ENCODE measurements at places on chromosomes 4 and X. TPM values are rescaled to one million over a fixed set of nuclear protein-coding genes. Genes with fewer than 3 reads are reported as not detected.
A peak's percentile ranks its signal among the peaks of the same experiment; 100 is the strongest.

- no peak overlapping the region for H3K4me3 ChIP-seq
- no peaks in the 10 kb centered on the region for H3K27me3 ChIP-seq
- no peak for DNase-seq
- no peaks in the 10 kb centered on the region for H3K36me3 ChIP-seq
- no peak overlapping the region for H3K27ac ChIP-seq
- no peaks in the 10 kb centered on the region for H3K4me1 ChIP-seq
Observed at GRCh38 chr4:186015212-186015817, 53.6 kb upstream of the TLR3 start.

DNA sequence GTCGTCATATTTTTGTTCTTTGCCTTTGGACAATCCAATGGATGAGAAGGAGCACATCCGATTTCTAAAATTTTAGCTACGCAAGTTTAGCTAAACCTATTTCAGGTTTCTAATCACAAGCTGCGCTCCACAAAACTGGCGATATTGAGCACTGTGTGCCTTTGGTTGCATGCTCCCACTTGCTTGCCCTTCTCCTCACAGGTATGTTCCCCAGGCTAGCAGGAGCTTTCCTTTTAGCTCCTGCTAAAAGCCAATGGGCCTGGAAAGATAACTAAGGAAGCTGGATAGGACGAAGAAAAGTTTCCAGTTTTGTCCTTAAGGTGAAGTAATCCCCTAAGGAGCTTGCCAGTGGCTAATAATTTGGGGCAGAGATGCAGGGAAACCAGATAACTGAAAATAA, 975.2 kb downstream of the FSTL5 start:
- H3K4me1 ChIP-seq, result no peaks in the 10 kb centered on the region
- H3K27ac ChIP-seq, result no peak overlapping the region
- H3K27me3 ChIP-seq, result no peaks in the 10 kb centered on the region
- H3K36me3 ChIP-seq, result no peaks in the 10 kb centered on the region
- H3K4me3 ChIP-seq, result no peak overlapping the region

GRCh38 chr4:95027905-95028618, 270.3 kb downstream of the BMPR1B start:
- no peaks in the 10 kb centered on the region for H3K4me1 ChIP-seq
- H3K36me3 ChIP-seq, result no peaks in the 10 kb centered on the region

DNA sequence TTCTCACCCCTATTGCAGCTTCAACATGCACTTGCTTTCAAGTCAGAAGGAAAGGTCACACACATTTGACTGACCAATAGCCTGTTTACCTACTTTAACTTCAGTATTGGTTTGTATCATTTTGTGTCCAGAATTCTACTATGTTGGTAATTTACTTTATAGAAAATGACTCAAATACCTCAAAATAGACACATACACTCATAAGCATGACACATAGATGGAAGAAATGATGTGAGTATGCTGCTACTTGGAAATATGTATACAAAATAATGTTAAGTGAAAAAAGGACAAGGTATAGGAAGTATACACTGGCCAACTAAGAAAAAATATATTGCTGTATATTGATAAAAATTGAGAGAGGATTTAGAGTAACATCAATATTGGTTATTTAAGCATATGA, 98.8 kb upstream of the CASK start:
- no peak overlapping the region for H3K4me3 ChIP-seq
- DNase-seq, result no peak
- H3K27ac ChIP-seq, result no peak overlapping the region

GRCh38 chrX:124592744-124593143, 246.4 kb downstream of the SH2D1A start:
- no peaks in the 10 kb centered on the region for H3K27me3 ChIP-seq
- H3K27ac ChIP-seq, result no peak overlapping the region
- H3K4me3 ChIP-seq, result no peak overlapping the region
- no peaks in the 10 kb centered on the region for H3K4me1 ChIP-seq
- DNase-seq, result no peak
- no peaks in the 10 kb centered on the region for H3K36me3 ChIP-seq

- H3K27me3 ChIP-seq, result peaks cover 3% of the 10 kb centered on the region
- H3K4me3 ChIP-seq, result no peak overlapping the region
- H3K4me1 ChIP-seq, result no peaks in the 10 kb centered on the region
- H3K36me3 ChIP-seq, result no peaks in the 10 kb centered on the region
- no peak overlapping the region for H3K27ac ChIP-seq
- DNase-seq, result no peak
Observed at GRCh38 chrX:68865300-68865699, 36.5 kb downstream of the EFNB1 start.

DNA sequence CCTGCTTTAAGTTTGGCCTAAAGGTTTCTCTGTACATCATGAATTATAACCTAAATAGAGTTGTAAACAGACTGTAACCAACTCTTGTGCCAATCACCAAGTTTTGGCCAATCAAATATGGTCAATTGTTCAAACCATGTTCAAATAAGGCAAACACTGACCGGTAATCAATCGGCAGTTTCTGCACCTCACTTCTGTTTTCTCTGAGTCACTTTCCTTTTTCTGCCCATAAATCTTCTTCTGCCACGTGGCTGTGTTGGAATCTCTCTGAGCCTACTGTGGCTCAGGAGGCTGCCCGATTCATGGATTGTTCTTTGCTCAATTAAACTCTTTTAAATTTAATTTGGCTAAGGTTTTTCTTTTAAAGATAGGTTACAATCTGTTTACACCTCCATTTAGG, 16.5 kb upstream of the ENPP6 start:
- no peak for DNase-seq
- H3K27ac ChIP-seq, result no peak overlapping the region
- no peak overlapping the region for H3K4me3 ChIP-seq

DNA sequence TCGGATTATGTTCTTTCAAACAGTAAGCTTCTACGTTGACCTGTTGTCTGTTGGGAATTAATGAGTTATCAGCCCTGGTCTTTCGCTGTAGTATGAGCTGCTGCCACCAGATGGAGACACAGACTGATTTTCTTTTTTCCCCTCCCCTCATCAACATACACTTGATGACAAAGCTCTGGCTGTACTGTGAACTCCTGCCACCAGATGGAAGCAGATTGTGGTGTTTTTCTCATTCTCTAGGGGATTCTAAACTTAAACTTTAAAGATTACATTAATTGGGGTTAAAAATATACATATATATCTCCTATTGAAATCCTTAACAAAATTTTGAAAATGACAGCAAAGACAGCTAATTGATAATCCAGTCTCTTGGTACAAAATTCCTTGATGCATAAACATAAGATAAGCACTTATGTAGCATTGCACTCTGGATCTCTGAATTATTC, 44.8 kb downstream of the SMS start:
- H3K27me3 ChIP-seq, result no peaks in the 10 kb centered on the region
- no peak overlapping the region for H3K4me3 ChIP-seq
- H3K4me1 ChIP-seq, result no peaks in the 10 kb centered on the region
- DNase-seq, result peak; percentile 76
- H3K36me3 ChIP-seq, result no peaks in the 10 kb centered on the region
- no peak overlapping the region for H3K27ac ChIP-seq

DNA sequence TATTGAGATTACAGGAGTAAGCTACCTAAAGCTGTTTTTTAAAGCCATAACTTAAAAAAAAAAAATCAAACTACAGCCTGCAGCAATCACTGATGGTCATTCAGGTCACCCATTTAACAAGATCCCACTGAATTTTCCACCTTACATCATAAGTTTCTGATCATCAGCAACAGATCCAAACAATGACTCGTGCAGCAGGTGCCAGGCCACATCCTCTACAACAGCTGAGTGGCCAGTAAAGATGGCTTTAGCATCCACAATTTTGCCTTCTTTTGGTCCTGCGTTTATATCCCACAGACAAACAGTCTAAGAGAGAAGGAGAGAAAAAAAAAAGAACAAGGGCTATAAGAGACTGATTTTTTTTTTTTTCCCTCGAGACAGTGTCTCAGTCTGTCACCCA, 16.6 kb downstream of the RBBP7 start:
- no peak for DNase-seq
- H3K36me3 ChIP-seq, result no peaks in the 10 kb centered on the region
- no peaks in the 10 kb centered on the region for H3K27me3 ChIP-seq
- H3K4me3 ChIP-seq, result no peak overlapping the region
- H3K4me1 ChIP-seq, result no peaks in the 10 kb centered on the region
- no peak overlapping the region for H3K27ac ChIP-seq

GRCh38 chr4:144181391-144181790, 40.9 kb upstream of the GYPA start:
- H3K36me3 ChIP-seq, result no peaks in the 10 kb centered on the region
- H3K27ac ChIP-seq, result no peak overlapping the region
- H3K4me1 ChIP-seq, result no peaks in the 10 kb centered on the region

DNA sequence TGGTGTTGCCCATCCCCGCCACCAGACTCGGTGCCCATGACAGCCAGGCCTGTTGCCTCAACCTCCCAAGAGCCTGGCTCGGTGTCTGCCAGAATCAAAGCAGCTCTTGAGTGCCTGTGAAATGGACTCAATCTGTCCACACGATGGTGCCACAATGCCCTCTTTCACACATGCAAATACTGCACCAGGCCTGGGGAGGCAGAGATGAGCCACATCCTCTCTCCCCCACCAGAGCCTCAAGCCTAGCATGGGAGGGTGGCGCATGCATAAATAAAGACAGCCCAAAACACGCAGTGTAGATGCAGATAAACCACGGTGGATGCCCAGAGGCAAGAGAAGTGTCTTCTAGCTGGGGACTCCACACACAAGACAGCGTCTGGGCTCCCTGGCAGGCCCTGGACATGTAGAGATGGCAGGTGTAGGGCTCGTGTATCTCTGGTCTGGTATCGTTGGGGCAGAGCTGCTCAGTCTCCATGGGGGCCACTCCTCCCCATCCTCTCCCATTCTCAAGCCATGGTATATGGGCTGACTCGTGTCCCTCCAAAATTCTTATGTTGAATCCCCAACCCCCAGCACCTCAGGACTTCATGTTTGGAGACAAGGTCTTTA, 65.6 kb downstream of the JAKMIP1 start:
- H3K36me3 ChIP-seq, result no peaks in the 10 kb centered on the region
- no peaks in the 10 kb centered on the region for H3K4me1 ChIP-seq
- no peaks in the 10 kb centered on the region for H3K27me3 ChIP-seq
- no peak for DNase-seq

GRCh38 chrX:132001127-132001526, 22.0 kb upstream of the STK26 start:
- no peaks in the 10 kb centered on the region for H3K27me3 ChIP-seq
- H3K27ac ChIP-seq, result no peak overlapping the region
- no peaks in the 10 kb centered on the region for H3K36me3 ChIP-seq
- no peak overlapping the region for H3K4me3 ChIP-seq
- DNase-seq, result no peak
- H3K4me1 ChIP-seq, result no peaks in the 10 kb centered on the region

DNA sequence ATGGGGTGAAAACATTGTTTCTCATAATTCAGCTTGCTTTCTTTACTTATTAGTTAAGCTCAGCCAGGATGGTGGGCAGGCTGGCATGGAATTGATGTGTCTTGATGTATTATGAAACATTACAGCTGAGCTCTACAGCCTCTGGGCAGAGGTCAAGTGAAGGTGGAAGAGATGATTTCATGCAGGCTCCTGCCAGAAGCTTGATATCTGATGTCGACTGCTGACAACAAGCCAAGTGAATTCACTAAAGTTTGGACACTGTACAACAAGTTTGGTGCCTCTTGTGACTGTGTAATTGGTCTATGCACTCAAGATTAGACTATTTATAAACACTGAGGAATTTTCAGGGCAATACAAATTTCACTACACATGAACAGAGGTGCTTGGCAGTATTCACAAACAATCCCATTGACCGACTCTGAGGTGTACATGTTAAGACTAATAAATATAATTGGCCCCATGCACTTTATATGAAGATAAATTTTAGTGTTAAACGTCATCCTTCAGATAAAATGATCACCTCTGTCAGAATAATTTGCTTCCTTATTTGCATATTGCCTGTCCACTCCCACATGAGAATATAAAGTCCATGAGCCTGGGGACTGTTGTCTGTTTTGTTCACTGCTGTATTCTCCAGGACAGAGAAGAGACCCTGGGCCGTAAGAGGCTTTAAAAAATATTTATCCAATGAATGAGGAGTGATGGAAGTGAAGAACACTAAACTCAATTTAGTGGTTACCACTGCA, 612.2 kb downstream of the IQCM start:
- no peaks in the 10 kb centered on the region for H3K27me3 ChIP-seq
- no peak for DNase-seq
- H3K4me3 ChIP-seq, result no peak overlapping the region
- H3K4me1 ChIP-seq, result no peaks in the 10 kb centered on the region
- no peaks in the 10 kb centered on the region for H3K36me3 ChIP-seq

DNA sequence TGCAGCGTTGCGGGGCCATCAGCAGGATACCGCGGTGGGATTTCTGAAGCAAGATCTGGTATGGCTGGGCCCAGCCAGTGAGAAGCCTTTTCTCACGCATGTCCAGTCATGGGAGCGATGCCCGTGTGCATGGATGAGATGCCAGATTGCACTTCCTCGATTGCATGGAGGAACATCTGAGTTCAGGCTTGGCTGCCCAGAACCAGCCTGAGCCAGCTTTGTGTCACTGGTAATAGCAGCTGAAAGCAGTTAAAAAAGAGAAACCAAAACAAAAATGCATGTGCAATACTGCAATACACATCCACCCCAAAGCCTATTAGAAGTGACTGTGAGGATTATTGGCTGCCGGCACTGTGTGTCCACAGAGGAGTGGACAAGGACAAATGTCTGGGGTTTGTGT, 59.3 kb downstream of the PSAPL1 start:
- no peaks in the 10 kb centered on the region for H3K27me3 ChIP-seq
- DNase-seq, result no peak
- H3K27ac ChIP-seq, result no peak overlapping the region
- no peaks in the 10 kb centered on the region for H3K36me3 ChIP-seq

TEX11 gene
- 1.0 TPM for total RNA-seq

IGBP1 gene
- total RNA-seq, result 87.5 TPM

AFM gene
- total RNA-seq, result not detected

DCLK2 gene
- 3.9 TPM for total RNA-seq

SOWAHD gene
- total RNA-seq, result 3.2 TPM

SMARCA1 gene
- 3.0 TPM for total RNA-seq

CYBB gene
- 7.7 TPM for total RNA-seq

Measured in colonic mucosa (tissue), 4 donors.